ENCODE measurements at places on chromosomes 3 and 15. TPM values are rescaled to one million over a fixed set of nuclear protein-coding genes. Genes with fewer than 3 reads are reported as not detected.
A peak's percentile ranks its signal among the peaks of the same experiment; 100 is the strongest.

Gene AADACL2
- not detected for total RNA-seq

Gene VIPR1
- total RNA-seq, result 5.9 TPM

Gene ONECUT1
- not detected for total RNA-seq

DNA sequence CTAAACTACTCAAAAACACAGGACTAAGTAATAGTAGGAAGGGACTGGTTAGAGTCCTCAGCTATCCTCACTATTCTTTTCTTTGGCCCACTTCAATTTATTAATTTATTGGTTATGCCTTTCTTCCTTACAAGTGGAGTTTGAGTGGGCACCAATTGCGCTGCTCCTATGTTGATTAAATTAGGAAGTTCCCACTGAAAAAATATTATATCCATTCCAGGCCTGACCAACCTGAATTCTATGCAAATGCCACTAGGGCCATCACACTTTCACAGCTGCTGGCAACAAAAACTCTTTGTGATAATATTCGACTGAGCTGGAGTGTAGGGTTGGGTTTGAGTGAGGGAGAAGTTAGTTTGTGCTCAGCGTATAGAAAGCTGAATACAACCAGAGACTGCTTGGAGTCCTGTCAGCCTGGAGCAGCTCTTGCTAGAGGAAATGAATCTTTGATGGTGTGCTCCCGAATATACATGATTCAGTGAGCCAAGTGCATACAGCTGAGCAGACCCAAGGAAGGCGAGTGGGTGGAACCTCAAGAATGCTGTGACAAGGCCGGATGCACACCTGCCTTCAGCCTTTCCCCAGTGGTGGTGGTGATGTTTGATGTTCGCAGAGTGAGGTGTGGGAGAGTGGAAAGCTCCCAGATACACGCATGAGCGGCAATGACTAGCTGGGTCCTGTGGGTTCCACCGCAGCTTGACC, 1.5 kb downstream of the ARHGEF3 start:
- DNase-seq, result peak; percentile 61
- H3K4me3 ChIP-seq, result peak overlapping the region; percentile 75
- H3K27me3 ChIP-seq, result no peaks in the 10 kb centered on the region
- no peaks in the 10 kb centered on the region for H3K36me3 ChIP-seq

GRCh38 chr15:49383266-49383665, 39.8 kb upstream of the FGF7 start:
- no peaks in the 10 kb centered on the region for H3K36me3 ChIP-seq
- H3K27ac ChIP-seq, result no peak overlapping the region
- no peaks in the 10 kb centered on the region for H3K27me3 ChIP-seq
- no peaks in the 10 kb centered on the region for H3K4me1 ChIP-seq
- no peak for DNase-seq

GRCh38 chr3:173066044-173067004, 74.7 kb downstream of the SPATA16 start:
- H3K27ac ChIP-seq, result no peak overlapping the region
- H3K4me1 ChIP-seq, result no peaks in the 10 kb centered on the region
- DNase-seq, result no peak
- H3K36me3 ChIP-seq, result no peaks in the 10 kb centered on the region
- H3K4me3 ChIP-seq, result no peak overlapping the region
- no peaks in the 10 kb centered on the region for H3K27me3 ChIP-seq

GRCh38 chr15:101615986-101616848, 36.0 kb downstream of the TM2D3 start:
- DNase-seq, result no peak

DNA sequence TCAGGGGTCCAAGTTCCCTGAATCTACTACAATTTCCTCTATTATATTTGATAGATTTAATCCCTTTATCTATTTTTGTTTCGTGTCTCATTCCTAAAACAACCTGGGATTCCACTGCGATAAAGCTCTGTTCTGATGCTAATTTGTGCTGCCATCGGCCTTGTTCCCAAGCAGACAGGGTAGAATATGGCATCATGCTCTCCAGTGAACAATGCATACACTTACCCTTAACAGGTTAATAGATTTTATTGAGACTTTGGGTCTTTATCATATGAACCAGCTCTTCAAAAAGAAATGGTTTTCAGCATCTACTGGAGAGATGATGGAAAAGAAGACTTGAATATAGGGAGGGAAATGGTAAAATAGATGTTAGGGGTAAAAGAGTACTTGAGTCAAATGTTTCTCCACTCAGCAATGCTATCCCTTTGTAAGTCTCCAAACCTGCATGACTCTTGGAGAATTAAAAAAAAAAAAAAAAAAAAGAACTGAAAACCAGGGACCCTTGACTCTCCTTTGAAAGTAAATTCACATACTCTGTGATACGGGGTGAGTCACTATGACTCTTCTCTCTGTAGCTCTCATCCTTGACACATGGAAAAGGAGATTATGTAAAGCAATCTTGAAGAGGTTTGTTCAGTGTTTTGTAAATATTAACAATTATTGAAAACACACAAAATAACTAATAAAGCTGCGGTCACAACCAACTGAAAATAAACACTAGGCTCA, 268.8 kb downstream of the ZBTB20 start:
- DNase-seq, result no peak
- no peak overlapping the region for H3K27ac ChIP-seq
- no peaks in the 10 kb centered on the region for H3K36me3 ChIP-seq

DNA sequence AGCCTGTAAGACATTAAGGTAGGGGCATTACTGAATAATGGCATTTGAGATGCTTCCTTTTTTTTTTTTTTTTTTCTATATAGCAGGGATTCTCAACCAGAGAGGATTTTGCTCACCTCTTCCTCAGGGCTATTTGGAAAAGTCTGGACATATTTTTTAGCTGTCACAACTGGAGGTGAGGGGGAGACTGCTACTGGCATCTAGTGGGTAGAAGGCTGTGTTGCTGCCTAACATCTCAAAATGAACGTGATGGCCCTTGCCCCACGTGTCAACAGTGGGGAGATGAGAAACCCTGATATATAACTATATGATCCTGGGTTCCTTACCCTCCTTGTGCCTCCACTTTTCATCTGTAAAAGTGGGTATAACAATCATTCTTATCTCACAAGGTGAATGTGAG, 71.9 kb downstream of the CADPS start:
- no peak for DNase-seq
- H3K27me3 ChIP-seq, result no peaks in the 10 kb centered on the region
- H3K4me3 ChIP-seq, result no peak overlapping the region
- H3K27ac ChIP-seq, result no peak overlapping the region

GRCh38 chr15:59176653-59177316, 29.9 kb upstream of the LDHAL6B start:
- no peaks in the 10 kb centered on the region for H3K4me1 ChIP-seq
- no peak overlapping the region for H3K27ac ChIP-seq
- H3K36me3 ChIP-seq, result no peaks in the 10 kb centered on the region
- no peaks in the 10 kb centered on the region for H3K27me3 ChIP-seq

GRCh38 chr3:100023595-100023994, 90.7 kb downstream of the FILIP1L start:
- no peak for DNase-seq
- H3K36me3 ChIP-seq, result no peaks in the 10 kb centered on the region
- no peaks in the 10 kb centered on the region for H3K27me3 ChIP-seq
- H3K4me1 ChIP-seq, result no peaks in the 10 kb centered on the region
- H3K27ac ChIP-seq, result no peak overlapping the region
- H3K4me3 ChIP-seq, result no peak overlapping the region

DNA sequence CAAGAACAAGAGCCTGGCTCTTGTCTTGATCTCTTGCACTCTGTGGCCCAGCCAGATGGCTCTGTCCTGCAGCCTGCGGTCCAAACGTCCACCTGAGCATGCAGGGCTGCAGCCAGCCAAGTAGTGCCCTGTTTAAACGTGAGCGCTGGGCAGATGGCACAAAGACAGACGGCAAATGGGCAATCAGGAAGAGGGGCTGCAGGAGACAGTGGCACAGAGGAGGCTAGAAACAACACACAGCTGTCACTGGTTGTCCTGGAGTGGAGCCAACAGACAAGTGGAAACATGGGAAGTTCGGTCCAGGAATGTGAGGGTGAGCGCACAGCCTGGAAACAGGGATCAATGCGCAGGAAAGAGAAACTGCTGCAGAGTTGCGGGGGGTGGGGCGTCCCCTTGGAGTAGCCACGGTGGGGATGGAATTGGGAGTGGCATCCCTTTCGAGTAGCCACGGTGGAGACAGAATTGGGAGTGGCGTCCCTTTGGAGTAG, 10.7 kb upstream of the ZXDC start:
- no peaks in the 10 kb centered on the region for H3K36me3 ChIP-seq
- no peak for DNase-seq
- H3K4me1 ChIP-seq, result peaks cover 9% of the 10 kb centered on the region
